Hepatic stellate cell (primary cell): ENCODE measurements at places on chromosomes 16 and 17.

GRCh38 chr17:15398291-15398690 is 56.9 kb upstream of the TEKT3 start:
- DNase-seq, result no peak

- no peak for DNase-seq
These were observed 175.9 kb upstream of the SALL1 start for GRCh38 chr16:51327001-51327400.

GRCh38 chr17:79659376-79659775 is 48.5 kb upstream of the RBFOX3 start:
- no peak for DNase-seq

DNA sequence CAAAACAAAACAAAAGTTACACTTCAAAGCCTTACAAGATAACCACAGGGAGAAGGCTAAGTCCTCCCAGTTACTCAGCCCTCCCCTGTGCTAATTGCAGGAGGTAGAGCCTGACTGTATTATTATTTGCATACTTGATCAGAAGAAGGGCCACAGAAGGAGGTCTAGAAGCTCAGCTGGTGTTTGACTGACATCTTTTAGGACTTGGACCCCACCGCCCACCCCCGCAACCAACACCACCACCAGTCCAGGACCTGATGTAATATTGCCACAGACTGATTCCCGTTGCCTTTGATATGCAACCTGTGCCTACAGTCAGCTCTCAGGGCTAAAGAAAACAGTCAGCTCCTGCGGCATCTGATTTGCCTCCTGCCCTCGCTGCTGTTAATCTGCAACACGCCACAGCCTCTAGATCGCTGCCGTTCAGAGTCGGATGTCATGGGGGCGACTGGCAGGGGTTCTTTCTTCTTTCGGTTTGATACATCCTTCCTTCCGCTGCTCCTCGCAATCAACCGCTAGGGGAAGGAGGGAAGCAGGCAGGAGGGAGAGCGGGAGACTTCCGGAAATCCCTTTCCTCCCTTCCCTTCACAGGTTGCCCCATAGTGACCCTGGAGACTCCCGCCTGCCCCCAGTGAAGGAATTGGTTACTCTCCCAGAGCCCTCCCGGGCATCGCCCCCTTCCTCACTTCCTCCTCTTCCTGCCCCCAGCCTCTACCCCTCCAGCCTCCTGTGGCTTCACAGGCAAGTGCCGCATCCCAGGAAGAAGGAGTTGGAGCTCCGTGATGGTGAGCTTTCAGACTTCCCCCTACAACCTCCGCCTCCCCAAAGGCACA is 90.5 kb upstream of the SOX9 start:
- peak; percentile 52 for DNase-seq

- DNase-seq, result no peak
These were observed 6.0 kb upstream of the DNAI2 start for GRCh38 chr17:74267987-74268499.

DNA sequence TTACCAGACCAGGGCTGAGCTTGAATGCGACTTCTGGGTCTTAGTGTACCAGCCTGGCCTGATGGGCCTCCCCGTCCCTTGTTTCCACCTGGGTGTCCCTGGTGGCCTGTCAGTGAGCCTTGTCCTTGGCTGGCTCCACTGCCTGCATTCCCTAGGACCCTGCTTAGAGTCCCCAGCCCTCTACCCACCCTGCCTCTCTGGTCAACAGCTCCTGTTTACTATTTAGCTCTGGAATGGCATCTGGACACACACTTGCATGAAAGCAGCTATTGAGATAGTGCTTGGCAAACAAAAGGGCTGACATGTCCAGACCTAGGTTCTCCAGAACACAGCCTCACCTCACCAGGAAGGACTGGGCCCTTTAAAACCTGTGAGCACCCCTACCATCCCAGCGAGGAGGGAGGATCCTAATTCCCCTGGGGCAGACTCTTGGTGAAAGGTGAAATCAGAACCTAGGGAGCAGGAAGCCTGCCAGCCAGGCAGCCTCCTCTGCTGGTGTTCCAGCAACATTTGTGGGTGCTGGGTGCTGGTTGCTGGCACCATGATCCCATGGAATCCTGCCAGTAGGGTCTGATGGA is 38.8 kb downstream of the RAI1 start:
- DNase-seq, result no peak

- DNase-seq, result no peak
These were observed 3.6 kb downstream of the NRN1L start for GRCh38 chr16:67888331-67888730.

GRCh38 chr16:89345642-89346150 is 128.2 kb downstream of the ZNF778 start:
- no peak for DNase-seq
